Cardiac septum (tissue), 1 donor: ENCODE measurements at places on chromosomes 6 and 20. TPM values are rescaled to one million over a fixed set of nuclear protein-coding genes. Genes with fewer than 3 reads are reported as not detected.

DNA sequence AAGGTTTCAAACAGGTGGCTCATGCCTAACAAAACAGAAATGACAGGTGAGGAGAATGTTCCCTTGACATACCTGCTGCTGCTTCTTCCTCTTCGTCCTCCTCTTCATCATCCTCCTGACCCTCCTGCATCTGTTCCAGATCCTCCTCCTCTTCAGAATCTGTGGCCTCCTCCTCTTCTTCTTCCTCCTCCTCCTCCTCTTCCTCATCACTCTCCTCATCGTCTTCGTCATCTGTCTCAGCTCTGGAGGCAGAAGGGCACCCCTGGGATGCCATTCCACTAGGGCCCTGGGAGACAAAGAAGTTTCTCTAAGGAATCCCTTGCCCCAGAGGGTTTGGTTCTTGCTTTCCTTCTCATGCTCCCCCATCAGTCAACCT lies 2.4 kb upstream of the ZBTB22 start:
- no peak for DNase-seq

DNA sequence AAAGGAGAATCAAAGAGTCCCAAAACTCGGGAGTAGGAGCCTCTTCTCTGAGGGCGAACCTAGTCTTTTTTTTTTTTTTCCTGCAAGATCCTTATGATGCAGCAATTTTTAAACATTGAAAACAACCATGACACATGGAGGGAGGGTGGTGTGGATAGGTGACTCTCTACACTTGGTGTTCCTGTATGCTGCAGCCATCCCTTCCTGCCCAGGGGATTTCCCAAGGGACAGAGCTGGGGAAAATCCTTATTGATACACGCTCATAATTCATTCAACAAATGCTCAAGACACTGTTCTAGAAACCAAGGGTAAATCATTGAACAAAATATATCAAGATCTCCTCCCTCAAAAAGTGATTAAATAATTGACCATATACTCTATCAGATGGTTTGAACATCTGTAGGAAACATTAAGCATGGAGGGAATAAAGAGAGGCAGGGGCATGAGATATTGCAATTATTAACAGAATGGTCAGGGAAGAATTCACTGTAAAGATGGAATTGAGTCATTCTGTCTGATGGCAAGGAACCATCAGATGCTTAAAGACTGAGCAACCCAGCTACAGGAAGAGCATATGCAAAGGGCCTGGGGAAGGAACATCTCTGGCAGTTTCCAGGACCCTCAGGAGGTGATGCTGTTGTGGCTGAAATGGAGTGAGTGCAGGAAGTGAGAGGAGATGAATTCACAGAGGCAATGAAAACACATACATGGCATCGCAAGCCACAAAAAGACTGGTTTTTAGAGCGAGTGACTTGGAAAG lies 13.4 kb upstream of the BTN3A3 start:
- no peak for DNase-seq

DNA sequence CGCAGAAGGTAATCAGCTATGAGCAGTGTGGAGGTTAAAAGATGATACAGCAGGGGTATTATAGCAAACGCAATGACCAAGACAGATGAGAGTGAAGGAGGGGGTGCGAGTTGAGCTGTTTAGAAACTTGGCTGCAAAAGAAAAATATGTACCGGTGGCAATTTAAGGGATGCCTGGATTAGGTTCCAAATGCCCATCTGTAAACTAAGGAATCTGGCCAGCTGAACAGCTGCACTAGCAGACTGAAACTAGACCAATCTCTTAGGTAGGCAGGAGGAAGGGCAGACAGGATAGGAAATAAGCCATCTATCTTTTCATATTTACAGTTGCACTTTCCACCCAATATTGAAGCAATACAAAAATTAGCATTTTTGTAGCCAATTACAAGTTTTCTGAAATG lies 407.6 kb downstream of the HTR1B start:
- no peak for DNase-seq

Gene DNAH8
- 0.03 TPM for total RNA-seq

Gene DYNLT2
- total RNA-seq, result 0.83 TPM

DNA sequence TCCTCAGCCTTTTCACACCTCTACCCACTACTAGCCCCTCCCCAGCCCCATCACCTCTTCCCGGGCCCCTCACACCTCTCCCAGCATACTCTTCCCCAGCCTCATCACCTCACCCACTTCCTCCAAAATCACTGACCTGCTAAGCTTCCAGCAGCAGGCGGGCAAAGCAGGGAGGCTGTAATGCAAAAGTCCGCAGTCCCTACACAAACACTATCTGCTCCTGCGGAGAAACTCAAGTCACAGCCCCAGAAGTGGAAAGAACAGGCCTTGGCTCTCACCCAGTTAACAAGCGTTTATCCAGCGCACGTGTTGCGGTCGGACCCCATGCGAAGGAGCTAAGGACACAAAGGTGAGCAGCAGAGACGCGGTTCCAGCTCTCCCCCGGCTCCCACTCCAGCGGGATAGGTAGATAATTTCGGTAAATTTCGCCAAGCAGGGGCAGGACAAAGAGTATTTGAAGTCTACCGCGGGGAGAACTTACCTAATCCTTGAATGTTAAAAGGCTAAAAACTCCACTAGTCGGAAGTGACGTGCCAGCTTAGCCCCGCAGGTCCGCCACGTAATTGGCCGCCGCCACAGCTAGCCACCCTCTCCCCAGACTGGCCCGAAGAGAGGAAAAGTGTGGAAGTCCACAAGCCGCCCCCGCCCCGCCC lies 728 bp upstream of the TRIM39 start:
- DNase-seq, result peak; percentile 91

GRCh38 chr6:45209762-45210161 lies 118.4 kb upstream of the RUNX2 start:
- DNase-seq, result no peak

Gene HUS1B
- 0.86 TPM for total RNA-seq

- no peak for DNase-seq
Measured at GRCh38 chr6:111916747-111917146, 43.5 kb upstream of the FYN start.

- DNase-seq, result no peak
Measured at GRCh38 chr20:61868466-61869090, 197.1 kb downstream of the TAF4 start.

GRCh38 chr6:87333033-87333432 lies 4.0 kb upstream of the GJB7 start:
- DNase-seq, result no peak

GRCh38 chr6:158759966-158760617 lies 59.1 kb downstream of the EZR start:
- DNase-seq, result peak; percentile 53

Gene MLN
- not detected for total RNA-seq

GRCh38 chr6:85490516-85491248 lies 40.8 kb downstream of the NT5E start:
- DNase-seq, result no peak

- DNase-seq, result no peak
Measured at GRCh38 chr6:57173056-57173885, 1.1 kb downstream of the BAG2 start.

DNA sequence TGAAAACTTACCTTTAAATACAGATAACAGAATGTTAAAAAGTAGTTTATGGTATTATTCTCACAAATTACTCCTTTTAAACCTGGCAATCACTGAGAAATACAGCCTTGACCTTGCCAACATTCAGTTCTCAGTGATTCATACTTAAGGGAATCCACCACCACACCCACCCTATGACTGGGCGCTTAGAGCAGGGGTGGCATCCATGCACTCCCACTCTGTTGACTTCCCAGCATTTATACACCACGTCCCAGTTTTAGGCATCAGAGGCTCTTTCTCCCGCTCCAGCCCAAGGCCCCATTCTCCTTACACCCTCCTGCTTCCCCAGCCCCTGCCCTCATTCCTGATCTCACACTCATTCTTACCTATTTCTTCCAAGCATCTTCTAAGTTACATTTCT lies 16.3 kb downstream of the TRAF3IP2 start:
- DNase-seq, result no peak

Gene DAAM2
- total RNA-seq, result 10.4 TPM

DNA sequence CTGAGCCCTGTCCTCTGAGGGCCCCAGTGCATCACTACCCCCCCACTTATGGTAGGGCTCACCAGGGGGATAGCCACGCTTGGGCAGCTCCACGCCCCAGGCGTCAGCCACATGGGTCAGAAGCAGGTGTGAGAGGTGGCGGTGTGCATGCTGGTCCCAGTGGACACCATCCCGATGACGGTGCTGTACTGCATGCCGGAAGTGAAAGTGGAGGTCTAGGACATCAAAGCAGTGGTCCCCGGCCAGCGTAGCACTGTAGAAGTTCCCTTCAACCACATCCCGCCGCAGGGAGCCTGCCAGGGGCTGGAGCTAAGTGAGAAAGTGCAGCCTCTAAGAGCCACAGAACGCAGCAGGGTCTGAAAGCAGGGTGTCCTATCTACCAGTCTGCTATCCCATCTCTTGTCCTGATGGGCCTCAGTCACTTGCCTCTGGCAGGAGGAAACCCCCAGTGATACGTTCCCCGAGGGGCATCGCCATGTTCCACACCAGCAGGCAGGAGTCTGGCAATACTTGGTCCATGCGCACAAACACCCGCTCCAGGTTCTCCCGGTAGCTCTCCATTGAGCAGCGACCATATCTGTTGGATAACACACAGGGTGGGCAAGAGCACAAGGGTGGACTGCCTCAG lies 2.2 kb downstream of the PCED1A start:
- peak; percentile 63 for DNase-seq

- no peak for DNase-seq
Measured at GRCh38 chr20:11738852-11739251, 178.8 kb upstream of the BTBD3 start.

Gene TBCC
- 11.0 TPM for total RNA-seq

GRCh38 chr6:72382602-72383529 lies 239.0 kb upstream of the KCNQ5 start:
- DNase-seq, result no peak

Gene DEFB121
- not detected for total RNA-seq

DNA sequence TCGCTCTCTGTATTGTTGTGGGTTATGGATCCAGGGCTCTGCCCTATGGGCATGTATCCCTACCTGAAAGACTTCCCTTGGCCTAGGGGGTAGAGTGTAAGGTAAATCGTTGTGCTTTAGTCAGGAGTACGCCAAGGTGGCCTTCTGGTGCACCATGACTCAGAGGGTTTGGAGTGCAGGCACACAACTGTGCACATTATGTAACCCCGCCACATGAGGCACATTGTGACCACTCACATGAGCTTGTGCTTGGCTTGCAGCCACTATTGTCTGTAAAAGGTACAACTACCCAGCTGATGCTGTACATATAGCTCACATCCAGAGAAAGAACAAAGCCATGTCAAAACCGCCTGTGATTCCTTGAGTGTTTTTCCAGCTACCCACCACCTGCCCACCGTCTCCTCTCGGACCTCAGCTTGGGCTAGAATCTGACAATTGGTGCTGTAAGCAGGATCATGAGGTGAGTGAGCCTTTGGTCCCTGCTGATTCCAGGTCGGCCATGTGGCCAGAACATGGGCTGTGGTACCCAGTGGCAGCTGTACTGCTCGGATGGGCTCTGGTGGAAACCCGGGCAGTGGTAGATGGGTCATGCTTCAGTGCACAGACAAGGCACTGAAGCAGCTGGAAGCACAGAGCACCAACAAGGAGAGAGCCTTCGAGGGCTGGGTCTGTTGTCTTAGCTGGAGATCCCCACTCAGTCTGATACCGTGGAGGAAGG lies 33.8 kb downstream of the HDDC2 start:
- DNase-seq, result no peak

DNA sequence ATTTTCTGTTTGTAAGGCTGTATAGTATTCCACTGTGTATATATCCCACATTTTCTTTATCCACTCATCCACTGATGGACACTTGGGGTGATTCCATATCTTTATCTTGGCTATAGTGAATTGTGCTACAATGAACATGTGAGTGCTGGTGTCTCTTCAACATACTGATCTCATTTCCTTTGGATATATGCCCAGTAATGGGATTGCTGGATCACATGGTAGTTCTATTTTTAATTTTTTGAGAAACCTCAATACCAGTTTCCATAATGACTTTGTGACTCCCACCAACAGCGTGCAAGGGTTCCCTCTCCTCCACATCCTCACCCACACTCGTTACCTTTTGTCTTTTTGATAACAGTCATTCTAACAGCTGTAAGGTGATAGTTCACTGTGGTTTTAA lies 166.0 kb downstream of the ARHGAP18 start:
- no peak for DNase-seq

Gene SCGN
- total RNA-seq, result not detected

GRCh38 chr6:7085911-7086310 lies 21.9 kb upstream of the RREB1 start:
- DNase-seq, result no peak

Gene WFDC10B
- total RNA-seq, result not detected

GRCh38 chr6:12923644-12924235 lies 207.2 kb downstream of the PHACTR1 start:
- DNase-seq, result no peak

DNA sequence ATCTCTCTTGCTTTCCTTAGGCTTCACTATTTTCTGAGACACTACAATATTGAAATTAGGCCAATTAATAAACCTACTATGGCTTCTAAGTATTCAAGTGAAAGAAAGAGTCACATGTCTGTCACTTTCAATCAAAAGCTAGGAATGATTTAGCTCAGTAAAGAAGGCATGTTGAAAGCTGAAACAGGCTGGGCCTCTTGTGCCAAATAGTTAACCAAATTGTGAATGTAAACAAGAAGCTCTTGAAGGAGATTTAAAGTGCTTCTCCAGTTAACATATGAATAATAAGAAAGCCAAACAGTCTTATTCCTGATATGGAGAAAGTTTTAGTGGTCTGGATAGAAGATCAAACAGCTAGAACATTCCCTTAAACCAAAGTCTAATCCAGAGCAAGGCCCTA lies 236.3 kb downstream of the OTOR start:
- no peak for DNase-seq

Gene GHRH
- total RNA-seq, result not detected

Gene FAXC
- 0.57 TPM for total RNA-seq

- DNase-seq, result no peak
Measured at GRCh38 chr6:90687775-90688380, 101.0 kb upstream of the MAP3K7 start.

GRCh38 chr20:40849456-40849855 lies 160.4 kb upstream of the MAFB start:
- no peak for DNase-seq

- no peak for DNase-seq
Measured at GRCh38 chr20:36478137-36478905, 63.0 kb upstream of the MYL9 start.

- no peak for DNase-seq
Measured at GRCh38 chr6:24381476-24382219, 21.1 kb upstream of the MRS2 start.

Gene HLA-B
- 409 TPM for total RNA-seq

DNA sequence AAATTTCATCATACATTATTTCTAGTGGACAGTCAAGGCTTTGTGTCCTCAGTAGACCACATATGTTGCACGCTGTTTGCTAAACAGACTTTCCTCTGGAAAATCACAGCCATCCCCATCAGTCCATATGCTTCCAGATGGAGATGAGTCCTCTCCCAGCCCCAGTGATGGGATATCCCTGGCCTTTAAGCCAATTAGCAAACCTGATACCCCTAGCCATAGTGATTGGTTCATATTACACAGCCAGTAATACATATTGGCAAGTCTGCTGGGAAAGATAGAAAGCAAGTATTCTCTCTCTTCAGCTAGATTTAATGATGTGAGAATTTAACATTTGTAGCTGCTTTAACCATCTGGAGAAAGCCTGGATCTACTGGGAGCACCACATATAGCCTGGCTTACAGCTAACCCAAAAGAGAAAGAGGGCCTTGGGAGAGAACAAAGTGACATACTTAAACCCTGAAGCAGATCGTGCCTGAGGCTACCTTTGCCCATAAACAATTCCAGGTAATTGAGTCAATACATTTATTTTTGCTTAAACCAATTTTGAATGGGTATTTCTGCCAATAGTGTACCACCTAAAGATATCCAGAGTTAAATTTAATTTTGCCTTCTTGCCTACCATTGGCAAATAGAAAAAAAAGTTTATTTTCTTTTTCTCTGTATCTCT lies 103.5 kb upstream of the HIVEP1 start:
- DNase-seq, result no peak

Gene PFDN6
- 35.1 TPM for total RNA-seq

Gene RPP40
- total RNA-seq, result 3.6 TPM

Gene SRMS
- total RNA-seq, result not detected
